ENCODE measurements at places on chromosomes 2 and 18.

- no peak for DNase-seq
Observed at GRCh38 chr18:74531043-74531442, 3.3 kb upstream of the CNDP1 start.

- DNase-seq: no peak
Observed at GRCh38 chr2:20577495-20578235, 73.2 kb downstream of the HS1BP3 start.

- no peak for DNase-seq
Observed at GRCh38 chr2:185215497-185215896, 523.1 kb upstream of the FSIP2 start.

DNA sequence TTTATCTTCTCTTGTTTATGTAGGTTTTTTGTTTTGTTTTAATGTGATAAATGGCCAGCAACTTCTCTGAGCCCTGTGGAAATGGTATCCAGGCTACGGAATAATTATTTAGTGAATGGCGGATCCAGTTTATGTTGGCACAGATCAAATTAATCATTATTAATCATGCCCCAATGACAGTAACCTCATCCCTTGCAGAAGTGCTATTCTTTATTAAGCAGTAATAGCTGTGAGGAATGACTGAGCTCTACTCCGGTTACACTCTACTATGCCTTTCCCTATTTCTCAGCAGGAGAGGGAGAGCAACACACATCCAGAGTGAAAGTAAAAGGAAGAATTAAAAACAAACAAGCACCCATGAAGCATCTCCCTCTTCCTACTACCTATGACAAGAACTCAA lies 84.8 kb downstream of the SETBP1 start:
- no peak for DNase-seq

- DNase-seq: no peak
Observed at GRCh38 chr2:156908825-156909224, 348.7 kb upstream of the GALNT5 start.

DNA sequence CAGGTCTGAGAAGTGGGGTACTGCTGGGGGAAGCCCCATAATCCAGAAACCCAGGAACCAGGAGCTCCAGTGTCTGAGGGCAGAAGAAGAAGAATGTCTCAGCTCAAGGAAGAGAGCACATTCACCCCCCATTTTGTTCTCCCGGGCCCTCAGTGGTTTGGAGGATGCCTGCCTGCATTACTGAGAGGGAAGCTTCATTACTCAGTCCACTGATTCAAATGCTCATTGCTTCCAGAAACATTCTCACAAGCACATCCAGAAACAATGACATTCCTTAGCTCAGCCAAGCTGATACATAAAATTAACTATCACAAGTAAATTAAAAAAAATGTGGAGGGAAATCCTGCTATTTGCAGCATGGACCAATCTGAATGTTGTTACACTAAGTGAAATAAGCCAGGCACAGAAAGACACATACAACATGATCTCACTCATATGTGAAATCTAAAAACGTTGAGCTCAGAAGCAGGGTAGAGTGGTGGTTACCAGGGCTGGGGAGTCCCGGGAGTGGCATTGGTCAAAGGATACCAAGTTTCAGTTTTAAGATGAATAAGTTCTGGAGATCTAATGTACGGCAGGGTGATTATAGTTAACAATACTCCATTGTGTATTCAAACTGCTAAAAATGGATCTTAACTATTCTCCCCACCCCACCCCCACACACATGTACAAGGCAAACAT lies 459.3 kb downstream of the GALR1 start:
- no peak for DNase-seq

DNA sequence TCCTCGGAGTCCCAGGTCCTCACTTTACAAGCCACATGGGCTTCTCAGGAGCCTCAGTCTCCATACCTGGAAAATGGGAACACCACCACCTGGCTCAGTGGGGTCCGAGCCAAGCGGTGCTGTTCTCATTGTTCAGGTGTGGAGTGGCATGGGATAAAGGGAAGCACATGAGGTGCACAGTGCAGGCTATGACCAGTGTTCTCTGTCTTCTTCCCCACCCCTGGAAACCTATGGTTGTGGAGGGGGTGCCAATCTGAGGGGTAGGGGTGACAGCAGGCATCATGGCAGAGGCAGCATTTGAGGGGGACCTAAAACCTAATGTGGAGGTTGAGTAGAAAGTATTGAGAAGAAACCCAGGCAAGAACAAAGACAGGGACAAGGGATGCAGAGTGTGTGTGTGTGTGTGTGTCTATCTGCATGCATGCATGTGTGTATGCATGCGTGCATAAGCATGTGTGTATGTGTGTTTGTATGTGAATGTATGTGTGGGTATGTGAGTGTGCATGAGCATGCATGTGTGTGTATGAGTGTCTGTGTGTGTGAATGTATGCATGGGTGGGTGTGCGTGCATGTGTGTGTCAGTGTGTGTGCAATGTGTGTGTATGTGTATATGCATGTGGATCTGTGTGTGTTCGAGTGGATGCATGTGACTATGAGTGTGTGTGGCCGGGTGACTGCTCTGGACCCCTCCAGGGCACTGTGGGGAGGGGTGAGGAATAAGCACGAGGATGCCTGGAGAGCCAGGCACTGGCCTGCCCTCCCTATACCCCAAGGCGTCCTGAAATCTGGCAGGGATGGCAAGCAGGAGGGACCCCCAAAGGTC lies 4.0 kb downstream of the KIF1A start:
- DNase-seq: no peak

GRCh38 chr2:221850076-221850475 lies 278.0 kb upstream of the EPHA4 start:
- no peak for DNase-seq

DNA sequence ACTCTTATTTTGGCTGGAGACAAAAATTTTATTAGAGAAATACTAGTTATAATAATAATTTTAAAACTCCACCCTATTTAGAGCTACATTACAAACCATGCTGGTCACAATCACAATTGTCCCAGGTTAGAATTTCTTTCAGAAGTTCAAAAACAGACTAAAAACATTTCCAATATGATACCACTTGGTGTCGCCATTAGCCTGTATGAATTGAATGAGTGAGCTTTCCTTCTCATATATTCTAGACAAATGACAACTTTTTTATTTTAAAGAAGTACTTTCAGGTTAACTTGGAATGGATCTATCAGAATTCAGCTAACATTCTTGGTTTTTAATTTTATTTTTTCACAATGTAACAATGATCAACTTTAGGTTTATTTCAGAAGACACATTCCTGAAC lies 48.0 kb downstream of the SERPINB8 start:
- no peak for DNase-seq

GRCh38 chr2:120847700-120848321 lies 112.1 kb downstream of the GLI2 start:
- no peak for DNase-seq

GRCh38 chr2:127217470-127218325 lies 2.4 kb downstream of the CYP27C1 start:
- no peak for DNase-seq

DNA sequence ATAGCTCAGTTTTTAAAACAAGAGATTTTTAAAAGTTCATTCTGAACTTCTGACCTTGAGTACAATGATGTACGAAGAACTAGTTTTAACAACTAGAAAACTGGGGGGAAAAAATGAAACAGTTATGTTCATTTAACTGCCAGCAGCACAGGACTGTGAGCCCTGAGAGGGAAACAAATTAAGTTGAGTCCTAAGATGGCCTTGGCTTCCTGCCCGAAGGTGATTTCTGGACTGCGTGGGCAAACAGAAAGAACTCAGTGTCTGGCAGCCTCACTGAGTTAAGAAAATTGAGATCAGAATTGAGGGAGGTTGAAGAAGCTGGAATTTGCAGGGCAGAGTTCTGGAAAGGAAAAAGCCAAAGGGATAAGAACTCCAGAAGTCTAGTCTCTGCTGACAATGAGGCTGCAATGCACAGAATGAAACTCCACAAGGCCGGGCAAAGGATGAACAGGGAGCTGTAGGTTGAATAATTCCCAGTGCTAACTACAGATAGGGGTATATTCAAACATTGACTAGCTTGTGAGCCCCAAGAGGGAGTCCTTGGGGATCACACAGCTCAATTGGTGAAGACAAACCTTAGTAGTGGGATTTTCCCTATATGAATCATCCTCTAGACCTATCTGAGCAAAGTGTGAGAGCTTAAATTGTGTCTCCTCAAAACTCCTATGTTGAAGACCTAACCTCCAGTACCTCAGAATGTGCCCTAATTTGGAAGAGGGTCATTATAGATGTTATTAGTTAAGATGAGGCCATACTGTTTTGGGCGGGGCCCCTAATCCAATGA lies 13.1 kb upstream of the CRACDL start:
- no peak for DNase-seq

DNA sequence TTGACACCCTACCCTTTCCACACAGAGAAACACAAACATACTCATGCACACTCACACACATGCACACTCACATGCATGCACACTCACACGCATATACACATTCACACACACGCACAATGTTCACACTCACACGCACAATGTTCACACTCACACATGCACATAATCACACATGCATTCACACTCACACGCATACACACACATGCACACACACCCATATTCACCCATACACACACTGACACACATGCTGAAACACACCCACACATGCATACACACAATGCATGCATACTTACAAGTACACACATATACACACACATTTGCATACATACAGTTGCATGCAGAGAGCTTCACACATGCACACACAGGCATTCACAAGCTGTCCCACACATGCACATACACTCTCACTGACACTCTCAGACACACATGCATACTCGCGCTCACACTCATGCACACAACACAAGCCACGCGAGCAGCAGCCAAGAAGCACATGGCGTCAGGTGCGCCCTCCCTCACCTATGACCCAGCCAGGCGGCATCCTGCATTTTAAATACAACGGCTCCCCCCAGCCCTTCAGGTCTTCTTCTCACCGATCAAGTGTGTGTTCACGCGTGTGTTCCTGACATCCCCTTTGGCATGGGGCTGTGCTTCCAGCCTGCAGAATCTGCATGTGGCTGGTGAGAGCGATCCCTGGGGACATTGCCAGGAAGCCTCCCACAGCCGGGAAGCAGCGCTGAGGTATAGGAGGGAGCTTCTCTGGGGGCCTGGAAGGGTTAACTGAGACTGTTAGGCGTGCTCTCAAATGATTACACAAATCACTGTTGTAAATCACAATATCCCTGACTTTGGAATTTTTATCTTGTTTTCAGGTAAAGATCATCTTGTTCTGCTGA lies 195.1 kb downstream of the RTP5 start:
- DNase-seq: no peak

DNA sequence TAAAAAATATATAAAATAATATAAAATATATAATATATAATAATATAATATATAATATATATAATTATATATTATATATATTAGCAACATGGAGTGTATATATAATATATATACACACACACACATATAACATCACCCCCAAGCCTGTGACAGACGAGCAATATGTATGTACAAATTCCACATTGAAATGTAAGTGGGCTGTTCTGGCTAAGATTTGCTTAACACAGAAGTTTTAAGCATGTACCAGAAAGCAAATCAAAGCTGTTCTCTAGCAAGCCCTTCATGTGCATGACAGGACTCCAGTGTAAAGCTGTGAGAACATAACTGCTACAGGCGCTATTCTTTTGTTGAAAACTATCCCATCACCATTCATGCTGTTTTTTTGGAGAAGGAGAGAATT lies 261.7 kb upstream of the TNP1 start:
- DNase-seq: no peak

DNA sequence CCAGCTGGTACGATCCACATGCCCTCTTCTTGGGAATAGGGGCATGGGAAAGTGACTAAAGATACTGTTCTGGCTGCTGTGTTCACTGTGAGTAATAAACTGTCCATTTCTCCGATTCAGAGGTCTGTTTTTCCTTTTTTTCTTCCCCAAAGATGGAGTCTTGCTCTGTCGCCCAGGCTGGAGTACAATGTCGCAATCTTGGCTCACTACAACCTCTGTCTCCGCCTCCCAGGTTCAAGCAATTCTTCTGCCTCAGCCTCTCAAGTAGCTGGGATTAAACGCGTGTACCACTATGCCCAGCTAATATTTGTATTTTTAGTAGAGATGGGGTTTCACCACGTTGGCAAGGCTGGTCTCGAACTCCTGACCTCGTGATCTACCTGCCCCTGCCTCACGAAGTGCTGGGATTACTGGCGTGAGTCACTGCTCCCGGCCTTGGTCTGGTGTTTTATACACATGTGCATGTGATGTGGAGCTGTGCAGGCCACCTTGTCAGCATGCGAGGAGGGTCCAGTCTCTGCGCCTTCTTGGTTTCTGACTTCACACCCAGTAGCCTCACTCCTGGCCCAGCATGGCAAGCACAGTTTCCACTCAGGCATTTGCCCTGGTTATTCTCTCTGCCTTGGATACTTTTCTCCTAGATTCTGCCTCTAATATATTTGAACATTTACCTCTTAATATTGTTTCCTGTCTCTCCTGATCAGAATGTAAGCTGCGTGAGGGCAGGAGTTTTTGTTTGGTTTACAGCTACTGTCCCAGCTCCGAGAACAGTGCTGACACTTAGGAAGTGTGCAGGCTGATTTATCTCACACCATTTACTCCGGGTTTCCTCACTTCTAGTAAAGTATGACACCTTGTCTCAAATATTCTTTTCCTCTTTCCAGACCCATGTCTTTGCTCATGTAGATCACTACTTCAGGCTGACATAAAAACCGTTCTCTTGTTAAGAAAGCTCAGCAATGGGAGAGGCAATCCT lies 19.7 kb downstream of the PTPN18 start:
- DNase-seq: no peak

DNA sequence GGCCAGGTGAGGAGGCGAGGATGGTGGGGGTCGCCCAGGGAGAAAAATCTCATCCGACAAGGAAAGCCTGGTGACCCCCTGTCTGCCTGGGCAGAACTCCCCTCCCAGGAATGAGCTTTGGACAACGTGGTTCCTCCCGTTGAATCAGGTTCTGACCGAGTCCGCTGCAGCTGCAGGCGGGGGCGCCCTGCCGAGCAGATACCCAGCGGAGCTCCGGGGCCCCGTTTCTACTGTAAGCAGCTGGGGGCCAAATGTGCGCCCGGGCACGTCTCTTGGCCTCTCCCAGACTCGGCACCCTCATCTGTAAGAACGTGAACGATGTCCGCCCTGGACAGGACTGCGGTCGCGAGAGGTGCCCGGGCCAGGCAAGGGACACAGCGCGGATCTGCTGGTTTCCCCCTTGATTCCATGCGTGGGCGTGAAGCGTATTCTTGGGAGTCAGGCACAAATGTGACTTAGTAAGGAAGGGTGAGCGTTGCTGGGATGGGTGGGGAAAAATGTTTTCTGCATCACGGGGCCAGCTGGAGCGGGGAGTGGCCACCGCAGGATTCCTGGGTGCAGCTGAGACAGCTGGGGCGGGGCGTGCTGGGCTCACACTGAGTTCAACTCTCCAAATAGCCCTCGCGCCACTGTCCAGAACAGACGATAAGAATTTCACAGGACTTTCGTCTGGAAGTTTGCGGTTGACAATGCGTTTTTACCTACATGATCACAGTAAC lies 20.2 kb upstream of the TUBB6 start:
- DNase-seq: no peak

DNA sequence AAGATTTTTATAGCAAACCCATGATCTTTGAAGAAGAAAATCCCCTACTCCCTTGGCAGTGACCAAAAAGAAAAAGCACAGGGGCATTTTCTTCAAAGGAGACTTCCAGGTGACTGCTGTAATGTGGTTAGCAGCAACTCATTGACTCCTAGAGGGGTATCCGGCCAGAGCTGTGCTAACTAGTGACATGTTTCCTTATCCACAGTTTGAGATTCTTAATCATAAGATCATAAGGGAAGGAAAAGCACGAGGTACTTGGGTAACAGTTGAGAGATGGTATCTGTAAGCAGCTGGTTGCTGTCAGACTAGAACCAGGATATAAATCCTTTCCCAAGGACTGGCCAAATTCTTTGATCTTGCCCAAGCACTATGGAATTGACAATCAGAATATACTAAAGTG lies 124.7 kb downstream of the MREG start:
- no peak for DNase-seq

Data from CD8-positive, alpha-beta T cell (primary cell).